Breast epithelium (tissue), 4 donors: ENCODE measurements at places on chromosomes 1 and 21. TPM values are rescaled to one million over a fixed set of nuclear protein-coding genes. Genes with fewer than 3 reads are reported as not detected.

The SHISAL2A gene
- total RNA-seq: not detected

GRCh38 chr1:21302747-21303715 is 12.8 kb upstream of the ECE1 start:
- H3K36me3 ChIP-seq: no peaks in the 10 kb centered on the region
- H3K27me3 ChIP-seq: no peaks in the 10 kb centered on the region
- peaks cover 5% of the 10 kb centered on the region for H3K4me1 ChIP-seq
- no peak overlapping the region for H3K4me3 ChIP-seq
- no peak for DNase-seq

DNA sequence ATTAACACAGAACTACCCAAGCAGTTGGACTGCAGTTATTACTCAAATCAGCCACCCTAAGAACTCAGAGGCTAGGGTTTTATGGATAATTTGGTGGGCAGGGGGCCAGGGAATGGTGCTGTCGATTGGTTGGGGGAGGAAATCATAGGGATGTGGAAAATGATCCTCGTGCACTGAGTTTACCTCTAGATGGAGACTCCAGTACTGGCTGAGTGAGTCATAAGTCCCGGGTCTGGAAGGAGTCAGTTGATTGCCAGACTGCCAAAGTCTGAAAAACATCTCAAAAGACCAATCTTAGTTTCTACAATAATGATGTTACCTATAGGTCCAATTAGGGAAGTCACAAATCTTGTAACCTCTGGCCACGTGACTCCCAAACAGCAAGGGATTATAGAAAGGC is 257.5 kb upstream of the PRMT6 start:
- H3K36me3 ChIP-seq: no peaks in the 10 kb centered on the region
- peaks cover 1% of the 10 kb centered on the region for H3K4me1 ChIP-seq
- no peak overlapping the region for H3K4me3 ChIP-seq

DNA sequence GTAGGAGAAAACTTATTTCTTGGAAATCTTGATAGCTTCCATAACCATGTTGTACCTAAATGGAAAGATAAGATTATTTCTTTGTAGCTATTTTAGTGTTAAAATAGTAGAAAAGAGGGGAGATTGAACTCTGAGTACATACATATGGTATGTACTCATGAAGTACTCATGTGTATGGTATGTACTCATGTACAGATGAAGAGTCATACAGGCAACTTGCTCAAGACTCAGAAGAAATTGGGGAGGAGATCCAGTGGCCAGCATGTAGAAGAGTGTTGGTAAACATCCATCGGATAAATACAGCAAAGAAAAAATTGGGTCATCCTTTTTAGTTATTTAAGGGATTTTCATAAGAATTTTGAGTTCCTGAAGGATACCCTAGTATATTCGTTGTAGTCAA is 29.0 kb downstream of the MDM4 start:
- no peak overlapping the region for H3K4me3 ChIP-seq
- no peaks in the 10 kb centered on the region for H3K4me1 ChIP-seq
- H3K27me3 ChIP-seq: no peaks in the 10 kb centered on the region
- DNase-seq: no peak

GRCh38 chr1:1451696-1452364 is 2.3 kb downstream of the ATAD3C start:
- no peaks in the 10 kb centered on the region for H3K36me3 ChIP-seq
- H3K27me3 ChIP-seq: no peaks in the 10 kb centered on the region
- H3K4me3 ChIP-seq: no peak overlapping the region
- H3K27ac ChIP-seq: no peak overlapping the region

- H3K27me3 ChIP-seq: no peaks in the 10 kb centered on the region
- no peaks in the 10 kb centered on the region for H3K36me3 ChIP-seq
- DNase-seq: no peak
- H3K4me1 ChIP-seq: no peaks in the 10 kb centered on the region
Observed at GRCh38 chr1:182299728-182300616, 91.6 kb downstream of the GLUL start.

The LMO4 gene
- 67.5 TPM for total RNA-seq

- H3K27me3 ChIP-seq: no peaks in the 10 kb centered on the region
- H3K36me3 ChIP-seq: no peaks in the 10 kb centered on the region
- no peaks in the 10 kb centered on the region for H3K4me1 ChIP-seq
- no peak overlapping the region for H3K27ac ChIP-seq
- DNase-seq: no peak
- H3K4me3 ChIP-seq: no peak overlapping the region
Observed at GRCh38 chr1:178457651-178458050, 39.1 kb downstream of the CLEC20A start.

GRCh38 chr21:42892582-42892930 is 553 bp upstream of the NDUFV3 start:
- no peaks in the 10 kb centered on the region for H3K27me3 ChIP-seq
- peak overlapping the region; percentile 63 for H3K4me3 ChIP-seq
- no peaks in the 10 kb centered on the region for H3K36me3 ChIP-seq
- DNase-seq: no peak
- H3K4me1 ChIP-seq: no peaks in the 10 kb centered on the region
- peak overlapping the region; percentile 92 for H3K27ac ChIP-seq

DNA sequence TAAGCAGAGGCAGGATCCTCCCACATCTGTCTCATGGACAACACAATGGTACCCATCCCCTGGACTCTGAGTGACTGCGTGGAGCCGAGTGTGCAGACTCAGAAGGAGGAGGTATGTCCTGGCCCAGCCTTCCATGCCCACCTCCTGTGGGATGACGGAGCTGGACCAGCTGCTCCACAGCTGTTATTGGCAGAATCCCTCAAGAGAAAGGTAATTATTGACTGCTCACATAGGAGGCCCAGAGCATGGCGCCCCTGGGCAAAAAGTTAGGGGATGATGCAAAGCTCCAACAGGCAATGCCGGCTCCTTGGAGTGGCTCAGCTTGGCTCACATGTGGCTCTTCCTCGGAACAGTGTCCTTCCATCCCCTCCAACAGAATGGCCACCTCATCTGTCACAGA is 12.2 kb upstream of the ACTRT2 start:
- H3K4me1 ChIP-seq: no peaks in the 10 kb centered on the region
- peak; percentile 24 for DNase-seq
- H3K36me3 ChIP-seq: no peaks in the 10 kb centered on the region
- H3K27ac ChIP-seq: no peak overlapping the region
- no peak overlapping the region for H3K4me3 ChIP-seq

GRCh38 chr1:65845535-65846060 is 52.9 kb downstream of the PDE4B start:
- no peaks in the 10 kb centered on the region for H3K36me3 ChIP-seq
- DNase-seq: no peak
- H3K4me3 ChIP-seq: no peak overlapping the region
- no peak overlapping the region for H3K27ac ChIP-seq

DNA sequence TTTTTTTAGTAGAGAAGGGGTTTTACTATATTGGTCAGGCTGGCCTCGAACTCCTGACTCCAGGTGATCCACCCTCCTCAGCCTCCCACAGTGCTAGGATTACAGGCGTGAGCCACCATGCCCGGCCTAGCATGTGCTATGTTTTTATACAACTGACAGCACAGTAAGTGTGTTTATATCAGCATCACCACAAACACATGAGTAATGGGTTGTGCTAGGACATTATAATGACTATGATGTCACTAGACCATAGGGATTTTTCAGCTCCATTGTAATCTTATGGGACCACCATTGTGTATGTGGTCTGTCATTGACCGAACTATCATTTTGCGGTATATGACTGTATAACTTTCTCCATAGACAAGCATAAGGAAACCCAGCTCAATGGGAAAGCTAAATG is 6.3 kb downstream of the LEFTY2 start:
- H3K27me3 ChIP-seq: no peaks in the 10 kb centered on the region
- no peak overlapping the region for H3K27ac ChIP-seq
- no peaks in the 10 kb centered on the region for H3K4me1 ChIP-seq
- DNase-seq: no peak
- no peak overlapping the region for H3K4me3 ChIP-seq

DNA sequence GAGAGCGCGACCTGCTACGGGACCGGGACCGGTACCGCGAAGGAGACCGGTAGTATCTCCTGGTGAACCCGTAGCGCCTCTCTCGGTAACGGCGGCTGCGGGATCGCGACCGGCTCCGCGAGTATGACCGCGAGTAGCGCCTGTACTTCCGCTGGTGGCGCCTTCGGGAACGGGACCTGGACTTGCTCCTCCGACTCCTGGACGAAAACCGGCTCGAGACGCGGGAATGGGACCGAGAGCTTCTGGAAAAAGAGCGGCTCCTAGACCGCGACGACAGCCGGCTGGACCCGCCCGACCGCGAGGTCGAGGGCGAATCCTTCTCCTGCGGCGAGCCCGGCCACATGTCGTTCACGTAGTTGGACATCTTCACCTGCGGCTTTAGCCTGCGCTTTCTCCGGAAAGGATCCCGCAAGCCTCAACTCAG is 642 bp downstream of the RSRP1 start:
- no peaks in the 10 kb centered on the region for H3K27me3 ChIP-seq
- H3K36me3 ChIP-seq: peaks cover 4% of the 10 kb centered on the region
- DNase-seq: no peak
- peak overlapping the region; percentile 99 for H3K27ac ChIP-seq
- H3K4me1 ChIP-seq: peaks cover 18% of the 10 kb centered on the region

The EPS15 gene
- 127 TPM for total RNA-seq

GRCh38 chr1:205108464-205108863 is 13.3 kb downstream of the RBBP5 start:
- no peak overlapping the region for H3K4me3 ChIP-seq
- H3K36me3 ChIP-seq: peaks cover 3% of the 10 kb centered on the region
- no peaks in the 10 kb centered on the region for H3K4me1 ChIP-seq
- H3K27ac ChIP-seq: no peak overlapping the region
- H3K27me3 ChIP-seq: no peaks in the 10 kb centered on the region

DNA sequence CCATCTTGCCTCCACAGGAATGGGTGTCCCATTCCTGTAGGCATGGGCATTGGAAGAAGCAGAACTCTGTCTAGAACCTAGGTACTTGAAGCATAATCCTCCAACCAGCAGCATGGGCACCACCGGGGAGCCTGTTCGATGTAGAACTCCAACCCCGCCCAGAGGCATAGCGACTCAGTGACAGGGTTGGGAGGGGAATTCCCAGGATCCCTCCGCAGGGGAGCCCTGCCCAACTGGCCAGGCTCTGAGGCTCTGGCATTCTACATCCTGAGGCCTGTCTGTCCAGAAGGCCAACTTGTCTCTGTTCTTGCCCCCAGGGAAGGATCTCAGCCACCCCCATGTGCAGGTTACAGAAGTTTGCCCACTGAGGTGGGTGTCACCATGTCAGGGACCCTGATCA is 38.2 kb downstream of the CACNA1S start:
- no peak for DNase-seq
- no peaks in the 10 kb centered on the region for H3K4me1 ChIP-seq
- H3K27me3 ChIP-seq: no peaks in the 10 kb centered on the region
- no peak overlapping the region for H3K4me3 ChIP-seq

- H3K4me3 ChIP-seq: peak overlapping the region; percentile 90
- H3K4me1 ChIP-seq: no peaks in the 10 kb centered on the region
Observed at GRCh38 chr1:223845037-223845809, 524 bp downstream of the TP53BP2 start.

DNA sequence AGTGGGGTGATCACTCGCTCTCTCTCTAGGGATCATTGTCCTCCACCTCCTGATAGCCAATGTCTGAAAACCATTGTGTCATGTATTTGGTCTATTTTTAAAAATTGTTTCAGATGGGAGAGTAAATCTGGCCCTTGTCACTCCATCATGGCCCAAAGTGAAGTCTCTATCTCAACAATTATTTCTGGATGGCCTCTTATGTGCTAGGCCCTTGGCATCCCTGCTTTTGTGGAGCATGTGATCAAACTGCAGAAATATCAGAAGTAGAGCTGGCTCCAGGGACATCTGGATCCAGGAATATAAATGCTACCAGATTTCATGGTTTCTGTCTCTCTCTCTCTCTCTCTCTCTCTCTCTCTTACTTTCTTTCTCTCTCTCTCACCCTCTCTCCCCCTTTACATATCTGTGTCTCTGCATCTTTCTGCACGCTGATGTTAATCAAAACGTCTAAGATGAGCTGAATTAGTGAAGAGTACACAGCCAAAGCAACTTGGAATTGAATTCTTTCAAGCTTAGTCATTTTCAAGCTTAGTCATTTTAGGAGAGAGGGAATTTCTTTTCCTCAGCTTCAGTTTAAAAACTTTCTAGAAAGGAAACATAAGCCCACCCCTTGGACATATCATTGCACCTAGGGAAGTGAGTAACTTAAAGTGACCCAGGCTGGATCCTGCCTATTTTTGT is 47.4 kb upstream of the DOCK7 start:
- H3K4me1 ChIP-seq: no peaks in the 10 kb centered on the region
- no peaks in the 10 kb centered on the region for H3K27me3 ChIP-seq
- DNase-seq: no peak
- H3K27ac ChIP-seq: no peak overlapping the region
- no peak overlapping the region for H3K4me3 ChIP-seq

The RUNX3 gene
- total RNA-seq: 5.6 TPM

DNA sequence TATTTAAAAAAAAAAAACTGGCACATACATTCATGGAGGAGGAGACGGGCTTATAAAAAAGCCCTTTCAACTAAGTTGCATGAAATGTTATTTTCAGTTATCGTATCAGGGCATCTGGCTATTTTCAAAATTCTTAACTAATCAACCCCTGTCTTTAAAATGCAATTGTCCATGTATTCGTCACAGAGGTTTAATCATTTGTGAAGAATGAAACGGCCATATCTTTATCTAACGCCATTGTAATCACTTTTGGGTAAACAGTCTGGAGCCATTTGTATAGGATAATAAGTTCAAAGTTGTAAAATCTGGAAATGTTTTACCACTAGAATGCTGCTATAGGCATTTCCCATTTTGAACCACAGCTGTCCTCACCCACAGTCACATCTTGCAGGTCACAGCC is 30.4 kb downstream of the SLC30A10 start:
- no peaks in the 10 kb centered on the region for H3K36me3 ChIP-seq
- no peak for DNase-seq
- no peaks in the 10 kb centered on the region for H3K4me1 ChIP-seq
- no peaks in the 10 kb centered on the region for H3K27me3 ChIP-seq
- H3K4me3 ChIP-seq: no peak overlapping the region

GRCh38 chr1:35386959-35387358 is 118.5 kb downstream of the ZMYM4 start:
- DNase-seq: no peak
- no peak overlapping the region for H3K27ac ChIP-seq
- no peaks in the 10 kb centered on the region for H3K4me1 ChIP-seq
- H3K4me3 ChIP-seq: no peak overlapping the region
- no peaks in the 10 kb centered on the region for H3K27me3 ChIP-seq

The GNAT2 gene
- not detected for total RNA-seq

The LRRC3 gene
- 6.4 TPM for total RNA-seq

- no peak overlapping the region for H3K4me3 ChIP-seq
- H3K27ac ChIP-seq: no peak overlapping the region
- H3K4me1 ChIP-seq: no peaks in the 10 kb centered on the region
- H3K27me3 ChIP-seq: no peaks in the 10 kb centered on the region
- DNase-seq: no peak
- H3K36me3 ChIP-seq: no peaks in the 10 kb centered on the region
Observed at GRCh38 chr1:109764561-109765482, 1.1 kb upstream of the EPS8L3 start.

The FCMR gene
- 1.1 TPM for total RNA-seq

The RHBDL2 gene
- total RNA-seq: 1.6 TPM
